ENCODE measurements at places on chromosomes 2 and 18.

DNA sequence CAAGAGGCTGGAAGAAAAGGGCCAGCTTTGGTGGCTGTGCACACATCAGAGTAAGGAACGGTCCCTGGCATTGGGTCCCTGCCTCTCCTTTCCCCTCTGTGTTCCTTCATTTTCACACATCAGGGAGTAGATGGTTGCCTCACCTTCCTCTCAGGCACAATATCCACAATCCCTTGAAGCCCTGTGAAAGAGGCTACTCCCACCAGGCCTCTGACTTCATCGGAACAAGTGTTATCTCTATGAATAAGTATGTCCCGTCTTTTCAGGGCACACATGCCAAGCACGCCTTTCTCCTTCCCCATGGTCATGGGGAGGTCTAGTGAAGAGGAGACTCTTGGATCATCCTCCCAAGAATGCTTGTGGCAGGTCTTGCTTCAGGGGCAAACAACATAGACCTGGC, 61.2 kb upstream of the LMAN1 start:
- no peak for DNase-seq

GRCh38 chr2:86048888-86049287, 56.8 kb downstream of the POLR1A start:
- DNase-seq = no peak

- peak; percentile 59 for DNase-seq
Observed at GRCh38 chr2:204871231-204871953, 326.1 kb downstream of the PARD3B start.

- DNase-seq = peak; percentile 78
Observed at GRCh38 chr2:12931186-12931844, 214.6 kb downstream of the TRIB2 start.

GRCh38 chr2:218883491-218884490, 3.1 kb downstream of the WNT10A start:
- no peak for DNase-seq

DNA sequence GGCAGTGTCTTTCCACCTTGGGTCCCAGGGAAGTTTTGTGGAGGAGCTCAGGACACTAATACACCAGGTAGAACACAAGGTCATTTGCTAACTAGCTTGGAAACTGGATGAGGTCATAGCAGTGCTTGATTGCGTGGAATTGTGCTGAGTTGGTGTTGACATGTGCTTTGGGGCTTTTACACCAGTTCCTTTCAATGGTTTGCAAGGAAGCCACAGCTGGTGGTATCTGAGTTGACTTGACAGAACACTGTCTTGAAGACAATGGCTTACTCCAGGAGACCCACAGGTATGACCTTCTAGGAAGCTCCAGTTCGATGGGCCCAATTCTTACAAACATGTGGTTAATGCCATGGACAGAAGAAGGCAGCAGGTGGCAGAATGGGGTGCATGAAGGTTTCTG, 5.9 kb downstream of the CTLA4 start:
- DNase-seq = no peak

- peak; percentile 12 for DNase-seq
Observed at GRCh38 chr18:28961669-28962228, 784.8 kb upstream of the CDH2 start.

DNA sequence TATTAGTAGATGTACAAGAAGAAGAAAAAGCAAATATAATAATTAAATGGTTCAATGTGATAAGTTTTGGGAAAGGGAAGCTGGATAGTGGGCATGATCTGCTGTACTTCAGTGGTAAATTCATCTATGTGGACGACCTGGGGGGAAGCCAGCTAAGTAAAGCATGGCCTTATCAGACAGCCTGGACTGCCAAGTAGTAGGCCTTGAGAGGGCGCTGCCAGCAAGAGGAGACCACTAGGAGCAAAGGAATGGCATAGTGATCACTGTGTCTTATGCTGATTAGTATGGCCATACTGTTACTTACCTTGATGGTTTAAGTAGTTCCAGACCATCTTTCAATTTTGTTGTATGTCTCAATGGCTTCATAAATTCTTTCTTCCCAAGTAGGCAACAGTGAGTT, 287.6 kb downstream of the SETBP1 start:
- no peak for DNase-seq

- no peak for DNase-seq
Observed at GRCh38 chr18:77896586-77897252, 647.1 kb downstream of the GALR1 start.

DNA sequence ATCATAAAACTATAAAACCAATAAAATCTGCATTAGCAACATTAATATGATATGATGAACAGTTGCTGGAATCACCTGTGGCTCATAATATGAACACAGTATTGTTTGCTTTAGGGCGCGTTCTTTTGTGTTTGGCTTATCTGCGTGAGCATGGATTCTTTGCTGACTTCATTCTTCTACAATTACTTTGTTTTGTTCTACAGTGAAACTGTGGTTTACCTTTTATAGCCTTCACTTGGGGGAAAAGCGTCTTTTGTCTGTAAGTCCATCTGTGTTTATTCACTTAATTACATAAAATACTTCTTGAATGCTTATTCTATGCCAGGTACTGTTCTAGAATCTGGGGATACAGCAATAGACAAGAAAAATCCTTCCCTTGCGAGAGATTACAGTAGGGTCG, 74.0 kb upstream of the SEC11C start:
- no peak for DNase-seq

DNA sequence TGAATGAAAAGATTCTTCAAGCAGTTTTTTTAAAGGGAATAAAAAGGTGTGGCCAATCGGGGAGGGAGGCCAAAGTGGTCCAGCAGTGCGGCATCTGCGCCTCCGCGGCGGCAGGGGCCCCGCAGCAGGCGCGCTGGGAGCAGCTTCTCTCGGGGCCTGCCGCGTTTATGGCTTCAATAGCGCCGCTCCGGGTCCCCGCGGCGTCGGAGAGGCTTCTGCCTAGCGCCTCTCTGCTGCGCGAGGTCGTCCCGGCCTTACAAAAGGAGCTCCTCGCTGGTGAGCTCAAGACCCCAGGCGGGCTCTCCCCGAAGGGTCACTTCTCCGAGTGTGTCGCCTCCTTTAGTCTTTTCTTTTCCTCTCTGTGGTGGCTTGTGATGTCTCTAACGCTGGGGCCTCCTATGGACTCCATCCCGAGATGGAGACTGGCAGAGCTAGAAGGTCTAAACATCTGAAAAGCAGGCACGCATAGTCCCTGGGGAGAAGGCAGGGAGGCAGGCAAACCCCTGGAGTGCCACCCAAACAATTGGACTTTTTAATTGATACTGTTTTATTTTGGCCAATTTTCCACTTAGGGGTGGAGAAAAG, 67.1 kb downstream of the SUMO1 start:
- DNase-seq = no peak

DNA sequence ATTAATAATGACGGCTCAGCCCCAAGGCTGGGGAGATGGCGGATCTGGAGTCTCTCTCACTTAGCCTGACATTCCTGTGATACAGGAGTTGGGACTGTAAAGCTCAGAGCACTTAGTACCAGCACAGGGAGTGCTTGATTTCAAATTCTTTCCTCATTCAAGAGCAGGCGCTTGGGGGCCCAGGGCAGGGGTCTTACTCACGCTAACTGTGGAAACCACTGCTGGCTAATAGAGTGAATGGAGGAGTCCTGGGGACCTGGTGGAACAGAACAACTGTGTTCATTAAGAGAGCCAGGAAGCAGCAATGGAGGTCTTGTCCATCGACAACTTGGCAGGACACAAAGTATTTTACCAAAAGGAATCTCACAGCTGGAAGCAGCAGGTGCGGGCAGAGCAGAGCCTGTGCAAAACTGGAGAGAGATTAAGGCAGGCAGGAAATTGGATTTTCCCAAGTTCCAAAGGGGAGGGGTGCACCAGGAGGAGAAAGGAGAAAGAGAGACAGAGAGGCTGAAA, 358.9 kb downstream of the TNS1 start:
- no peak for DNase-seq

DNA sequence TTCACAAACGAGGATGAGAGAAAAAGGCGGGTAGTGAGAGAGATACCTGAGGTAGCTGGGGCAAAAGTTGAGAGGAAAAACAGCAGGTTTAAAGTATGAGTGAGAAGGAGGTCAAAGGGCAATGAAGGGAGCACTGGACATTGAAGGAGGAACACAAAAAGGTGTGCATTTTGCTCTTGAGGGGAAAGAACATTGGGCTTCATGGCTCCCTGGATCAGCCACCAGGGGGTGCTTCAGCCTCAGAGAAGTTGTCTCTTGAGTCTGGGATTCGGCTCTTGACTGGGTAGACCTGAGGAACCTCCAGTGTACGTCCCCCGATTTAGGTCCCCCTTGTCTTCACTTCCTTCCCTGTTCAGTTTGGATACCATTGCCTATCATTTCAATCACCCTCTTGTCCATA, 128.5 kb downstream of the RAPGEF4 start:
- DNase-seq = peak; percentile 6

DNA sequence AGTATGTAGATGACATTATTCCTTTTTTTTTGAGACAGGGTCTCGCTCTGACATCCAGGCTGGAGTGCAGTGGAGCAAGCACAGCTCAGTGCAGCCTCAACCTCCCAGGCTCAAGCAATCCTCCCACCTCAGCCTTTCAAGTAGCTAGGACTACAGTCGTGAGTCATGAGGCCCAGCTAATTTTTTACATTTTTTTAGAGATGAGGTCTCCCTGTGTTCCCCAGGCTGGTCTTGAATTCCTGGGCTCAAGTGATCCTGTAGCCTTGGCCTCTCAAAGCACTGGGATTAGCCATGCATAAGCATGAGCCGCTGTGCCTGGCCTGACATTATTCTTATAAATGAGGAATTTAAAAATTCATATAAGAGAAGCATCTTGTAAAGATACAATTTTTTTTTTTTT, 86.9 kb downstream of the FAM117B start:
- DNase-seq = no peak

- DNase-seq = no peak
Observed at GRCh38 chr2:43593254-43593653, 2.6 kb downstream of the THADA start.

- DNase-seq = no peak
Observed at GRCh38 chr2:165371356-165371755, 98.1 kb upstream of the CSRNP3 start.

DNA sequence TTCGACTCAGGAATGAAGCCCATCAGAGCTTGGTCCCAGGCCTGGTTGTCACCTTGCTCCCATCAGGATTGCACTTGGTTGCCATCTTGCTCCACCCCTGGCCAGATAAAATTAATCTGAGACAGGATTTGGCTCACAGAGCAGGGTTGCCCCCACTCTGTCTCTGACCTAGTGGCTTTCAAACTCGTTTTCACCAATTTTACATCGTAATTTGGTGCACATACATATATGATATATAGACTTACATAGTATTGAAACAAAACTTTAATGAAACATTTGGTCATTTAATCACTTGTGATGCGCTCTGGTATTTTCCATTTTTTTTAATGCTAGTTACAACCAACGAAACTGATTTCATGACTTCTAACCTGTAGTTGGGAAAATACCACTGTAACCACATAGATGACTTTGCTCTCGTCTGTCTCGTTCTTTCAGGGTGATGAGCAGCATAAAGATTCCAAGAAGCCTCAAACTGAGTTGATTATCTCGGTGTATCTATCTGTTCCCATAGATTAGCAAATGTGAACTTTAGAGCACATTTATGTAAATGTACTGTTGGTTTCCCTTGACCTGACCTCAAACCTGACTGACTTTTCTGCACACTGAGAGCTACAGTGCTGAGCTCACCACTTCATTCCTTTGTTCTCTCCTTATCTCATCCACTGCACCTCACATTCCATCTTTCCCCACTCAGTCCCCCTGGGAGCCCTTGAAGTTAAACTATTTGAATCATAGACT, 30.5 kb upstream of the PLB1 start:
- DNase-seq = no peak

GRCh38 chr2:52117299-52117698, 1085.4 kb upstream of the NRXN1 start:
- DNase-seq = no peak

DNA sequence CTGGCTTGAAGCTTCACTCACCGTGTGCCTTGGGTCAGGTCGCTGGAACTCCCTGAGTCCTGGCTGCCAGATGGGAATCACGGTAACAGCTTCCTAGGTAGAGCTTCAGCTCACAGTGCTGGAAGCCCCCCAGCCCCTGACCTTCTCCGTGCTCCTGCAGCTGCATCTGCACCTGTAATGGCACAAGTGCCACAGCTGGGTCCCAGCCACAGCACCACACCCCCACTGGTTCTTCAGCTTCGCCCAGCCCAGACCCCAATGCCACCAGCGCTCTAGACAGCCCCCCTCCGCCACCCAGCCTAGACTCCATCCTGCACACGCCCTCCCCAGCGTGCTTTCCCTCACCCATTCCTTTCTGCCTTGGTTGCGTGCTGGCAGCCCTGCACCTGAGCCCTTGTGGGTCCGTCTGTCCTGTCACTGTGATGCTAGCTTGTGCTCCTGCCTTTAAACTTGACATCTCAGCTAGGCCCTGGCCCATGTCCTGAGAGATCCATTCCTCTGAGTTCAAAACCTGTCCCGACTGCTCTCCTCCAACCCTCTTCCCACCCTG, 7.6 kb upstream of the ESPNL start:
- DNase-seq = no peak

DNA sequence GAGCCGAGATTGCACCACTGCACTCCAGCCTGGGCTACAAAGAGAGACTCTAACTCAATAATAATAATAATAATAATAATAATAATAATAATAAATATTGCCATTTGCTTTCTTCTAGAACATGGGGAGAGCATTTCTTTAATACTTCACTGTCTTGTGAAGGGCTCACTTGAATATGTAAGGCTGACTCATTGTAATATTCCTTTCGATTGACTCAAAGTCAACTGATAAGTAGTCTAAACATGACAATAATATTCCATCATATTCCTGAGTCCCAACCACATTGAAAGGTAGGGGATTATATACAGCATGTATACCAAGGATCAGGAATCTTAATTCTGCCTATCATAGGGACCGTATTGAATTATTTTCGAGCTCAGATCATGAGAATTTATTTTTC, 949.2 kb downstream of the DSC3 start:
- no peak for DNase-seq

DNA sequence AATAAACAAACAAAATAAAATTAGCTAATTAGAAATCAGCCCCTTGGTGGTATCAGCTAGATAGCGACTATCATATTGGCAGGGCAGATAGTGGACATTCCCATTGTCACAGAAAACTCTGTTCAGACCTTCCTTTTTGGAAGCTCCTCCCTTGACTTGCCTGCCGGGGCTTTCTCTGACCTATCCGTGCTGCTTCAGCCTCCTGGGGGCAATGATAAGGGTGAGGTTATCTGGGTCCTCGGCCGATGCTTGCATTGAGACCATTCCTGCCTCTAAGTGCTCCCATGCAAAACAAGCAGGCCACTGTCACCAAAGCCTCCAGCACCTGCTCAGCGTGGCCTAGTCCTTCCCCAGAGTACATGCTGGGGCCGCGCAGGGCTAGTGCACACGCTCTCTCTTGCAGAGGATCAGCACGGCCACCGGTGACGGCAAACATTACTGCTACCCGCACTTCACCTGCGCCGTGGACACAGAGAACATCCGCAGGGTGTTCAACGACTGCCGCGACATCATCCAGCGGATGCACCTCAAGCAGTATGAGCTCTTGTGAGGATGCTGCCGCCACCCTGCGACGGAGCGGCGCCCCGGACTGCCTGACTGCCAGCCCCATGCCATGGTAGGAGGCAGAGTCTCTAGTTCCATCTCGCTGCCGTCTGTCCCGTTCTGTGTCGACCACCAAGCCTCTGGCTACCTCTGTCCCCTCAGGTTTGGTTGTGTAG, 27.4 kb downstream of the MPPE1 start:
- DNase-seq = no peak

- no peak for DNase-seq
Observed at GRCh38 chr2:179909845-179910734, 48.7 kb upstream of the ZNF385B start.
